ENCODE measurements at places on chromosomes 13 and 19. TPM values are rescaled to one million over a fixed set of nuclear protein-coding genes. Genes with fewer than 3 reads are reported as not detected.

- DNase-seq = no peak
Measured at GRCh38 chr13:108855737-108856387, 226.5 kb downstream of the MYO16 start.

DNA sequence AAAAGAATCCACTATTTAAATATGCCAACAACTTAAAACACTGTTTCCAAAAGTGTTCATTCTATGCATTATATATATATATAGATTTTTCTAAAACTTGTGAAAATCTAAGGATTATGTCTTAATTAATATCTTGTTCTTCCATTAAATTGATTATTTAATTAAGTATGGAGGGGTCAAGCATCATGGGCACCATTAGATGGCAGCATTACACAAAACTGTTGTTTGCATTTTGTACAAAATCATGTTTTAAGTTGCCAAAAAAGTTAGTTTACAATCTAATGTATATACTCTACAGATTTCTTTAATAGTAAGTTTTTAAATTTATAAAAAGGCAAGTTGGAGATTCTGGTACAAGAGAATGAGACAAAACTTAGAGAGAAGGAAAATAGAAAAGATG is 213.2 kb upstream of the EDNRB start:
- no peak for DNase-seq

- DNase-seq = no peak
Measured at GRCh38 chr19:30163663-30164062, 208.5 kb upstream of the ZNF536 start.

- peak; percentile 80 for DNase-seq
Measured at GRCh38 chr19:45693106-45693788, 781 bp downstream of the QPCTL start.

DNA sequence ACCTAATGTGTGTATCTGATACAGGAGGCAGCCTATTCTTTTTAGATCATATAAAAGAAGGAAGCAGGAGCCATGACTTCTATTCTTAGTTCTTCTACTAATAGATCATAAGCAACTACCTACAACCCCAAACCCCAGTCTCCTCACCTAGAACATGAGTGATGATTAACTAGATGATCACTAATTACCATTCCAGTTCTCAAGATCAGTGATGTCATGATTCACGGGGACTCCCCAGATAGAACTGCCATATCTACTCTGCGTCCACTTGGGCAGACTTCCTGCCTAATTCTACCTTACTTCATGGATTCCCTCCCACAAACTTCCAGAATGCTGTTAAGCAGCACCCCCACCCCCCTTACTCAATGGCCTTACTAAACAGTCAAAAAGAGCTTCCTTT is 380.1 kb downstream of the FGF14 start:
- no peak for DNase-seq

DNA sequence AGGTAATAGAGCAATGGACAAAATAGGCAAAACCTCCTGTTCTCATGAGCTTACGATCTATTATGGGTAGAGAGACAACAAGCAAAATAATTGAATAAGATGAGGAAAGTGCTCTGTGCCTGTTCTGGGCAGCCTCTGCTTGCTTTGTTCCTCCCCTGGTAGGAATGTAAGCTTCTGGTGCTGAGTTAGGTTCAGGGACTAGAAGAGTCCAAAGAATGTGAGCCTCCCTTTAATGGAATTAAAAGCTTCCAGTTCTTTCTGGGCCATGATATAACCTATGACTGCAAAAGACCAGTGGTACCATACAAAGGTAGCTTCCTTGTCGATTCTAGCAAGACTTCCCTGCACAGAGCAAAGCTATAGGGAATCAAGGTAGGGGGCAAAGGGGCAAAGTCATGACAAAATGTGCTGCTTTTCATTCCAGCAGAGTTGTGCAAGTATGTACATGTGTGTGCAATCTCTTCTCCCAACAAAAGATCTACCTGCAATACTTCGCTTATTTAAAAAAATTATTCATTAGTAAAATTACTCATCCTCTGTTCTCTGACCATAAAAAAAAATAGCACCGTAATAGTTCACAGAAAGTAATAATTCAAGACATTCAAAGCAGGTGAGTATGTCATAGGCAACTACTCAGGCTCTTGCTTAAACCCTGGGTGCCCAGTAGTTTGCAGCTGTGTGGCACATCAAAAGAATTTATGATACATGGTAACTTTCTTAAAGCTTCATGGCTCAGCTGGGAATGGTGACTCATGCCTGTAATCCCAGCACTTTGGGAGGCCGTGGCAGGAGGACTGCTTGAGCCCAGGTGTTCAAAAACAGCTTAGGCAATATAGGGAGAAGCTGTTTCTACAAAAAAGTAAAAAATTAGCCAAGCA is 21.4 kb downstream of the ACOD1 start:
- DNase-seq = no peak

- DNase-seq = peak; percentile 77
Measured at GRCh38 chr13:33322543-33322809, 36.9 kb upstream of the STARD13 start.

- DNase-seq = no peak
Measured at GRCh38 chr19:38015761-38016160, 108.8 kb downstream of the SIPA1L3 start.

DNA sequence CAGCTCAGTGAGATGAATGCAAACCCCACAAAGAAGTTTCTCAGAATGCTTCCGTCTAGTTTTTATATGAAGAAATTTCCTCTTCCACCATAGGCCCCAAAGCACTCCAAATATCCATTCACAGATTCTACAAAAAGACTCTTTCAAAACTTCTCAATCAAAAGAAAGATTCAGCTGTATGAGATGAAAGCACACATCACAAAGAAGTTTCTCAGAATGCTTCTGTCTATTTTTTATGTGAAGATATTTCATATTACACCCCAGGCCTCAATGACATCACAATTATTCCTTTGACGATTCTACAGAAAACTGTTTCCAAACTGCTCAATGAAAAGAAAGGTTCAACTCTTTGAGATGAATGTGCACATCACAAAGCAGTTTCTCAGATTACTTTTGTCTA is 1819.4 kb downstream of the UQCRFS1 start:
- no peak for DNase-seq

The MYCBP2 gene
- 71.3 TPM for total RNA-seq

The ANGPTL8 gene
- total RNA-seq = not detected

The FGF14 gene
- total RNA-seq = not detected

The R3HDM4 gene
- 51.8 TPM for total RNA-seq

The KDM4B gene
- total RNA-seq = 25.8 TPM
